ENCODE measurements at places on chromosomes 6 and 20.

- DNase-seq: no peak
These were observed 43.7 kb downstream of the STK35 start for GRCh38 chr20:2145376-2145775.

GRCh38 chr6:52362443-52363227 lies 684 bp downstream of the PAQR8 start:
- DNase-seq: peak; percentile 20

GRCh38 chr20:59485576-59486454 lies 118.5 kb upstream of the PHACTR3 start:
- DNase-seq: no peak

DNA sequence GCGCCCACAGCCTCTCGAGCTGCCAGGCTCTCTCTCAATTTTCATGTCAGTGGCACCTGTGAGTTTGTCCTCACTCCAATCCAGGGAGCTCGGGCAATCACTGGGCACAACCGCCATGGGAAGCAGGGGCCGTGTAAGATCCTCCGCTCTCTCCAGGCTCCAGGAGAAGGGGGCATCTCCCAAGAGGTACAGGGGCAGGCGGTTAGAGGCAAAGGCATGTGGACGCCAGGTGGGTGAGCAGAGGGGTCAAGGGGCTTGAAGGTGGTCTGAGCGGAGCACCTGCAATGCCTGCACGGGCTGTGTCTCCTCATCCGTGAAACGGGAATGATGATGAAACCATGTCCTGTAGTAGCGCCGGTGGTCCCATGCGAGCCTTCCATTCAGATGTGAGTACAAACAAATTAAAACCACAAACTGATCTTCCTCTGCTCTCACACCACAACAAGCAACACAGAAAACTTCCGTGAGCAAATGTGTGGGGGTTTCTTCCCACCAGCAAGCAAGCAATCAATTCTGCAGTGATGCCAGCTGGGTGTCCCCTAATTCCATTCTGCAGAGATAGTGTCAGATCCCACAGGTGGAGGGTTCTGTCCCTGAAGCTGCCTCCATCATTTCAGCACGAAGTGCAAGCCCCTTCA lies 222.5 kb upstream of the PMEPA1 start:
- no peak for DNase-seq

DNA sequence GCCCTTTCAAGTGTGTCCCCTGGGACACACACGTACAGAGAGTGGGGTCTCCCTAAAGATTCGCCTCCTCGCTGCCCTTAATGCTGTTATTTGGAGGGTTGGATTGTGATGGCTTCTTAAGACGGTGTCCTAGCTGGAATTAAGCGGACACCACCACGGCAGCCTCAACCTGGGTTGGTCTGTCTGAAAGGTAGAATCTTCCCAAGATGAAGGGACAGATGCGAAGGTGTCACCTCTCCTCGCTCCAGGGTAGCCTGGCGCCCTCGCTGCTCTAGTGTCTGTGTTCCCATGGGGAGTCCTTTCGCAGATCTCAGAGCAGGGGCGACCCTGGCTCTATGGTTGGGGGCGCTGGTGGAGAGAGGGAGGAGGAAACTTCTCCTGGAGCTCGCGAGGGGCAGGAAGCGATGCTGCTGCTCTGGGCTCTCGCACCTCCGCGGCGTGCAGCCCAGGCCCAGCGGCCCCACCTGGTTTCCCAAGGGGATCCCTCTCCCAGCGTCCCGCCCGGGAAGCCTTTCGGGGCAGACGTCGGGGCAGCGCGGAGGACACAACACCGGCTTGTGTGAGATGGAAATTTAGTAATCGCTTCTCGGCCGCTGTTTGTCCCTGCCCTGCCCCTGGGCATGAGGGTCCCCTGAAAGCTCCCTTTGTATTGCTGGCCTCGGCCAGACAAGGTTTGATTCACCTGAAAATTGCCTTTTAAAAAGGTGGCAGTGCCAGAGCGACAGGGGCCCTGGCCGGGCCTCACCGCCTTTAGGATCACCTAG lies 1.7 kb downstream of the RSPO3 start:
- no peak for DNase-seq

GRCh38 chr20:4725263-4725550 lies 3.5 kb downstream of the PRND start:
- DNase-seq: no peak

DNA sequence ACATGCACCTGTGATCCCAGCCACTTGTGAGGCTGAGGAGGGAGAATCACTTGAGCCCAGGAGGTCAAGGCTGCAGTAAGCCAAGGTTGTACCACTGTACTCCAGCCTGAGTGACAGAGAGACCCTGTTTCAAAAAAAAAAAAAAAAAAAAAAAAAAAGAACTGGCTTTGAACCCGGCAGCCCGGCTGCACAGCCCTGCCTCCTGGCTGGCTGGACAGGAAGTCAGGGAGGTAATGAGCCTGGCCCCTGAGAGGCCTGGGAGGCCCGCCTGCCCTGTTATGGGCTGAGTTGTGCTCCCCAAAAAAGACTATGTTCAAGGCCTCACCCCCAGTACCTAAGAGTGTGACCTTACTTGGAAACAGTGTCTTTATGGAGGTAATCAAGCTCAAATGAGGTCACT lies 65.6 kb downstream of the ABHD12 start:
- no peak for DNase-seq

DNA sequence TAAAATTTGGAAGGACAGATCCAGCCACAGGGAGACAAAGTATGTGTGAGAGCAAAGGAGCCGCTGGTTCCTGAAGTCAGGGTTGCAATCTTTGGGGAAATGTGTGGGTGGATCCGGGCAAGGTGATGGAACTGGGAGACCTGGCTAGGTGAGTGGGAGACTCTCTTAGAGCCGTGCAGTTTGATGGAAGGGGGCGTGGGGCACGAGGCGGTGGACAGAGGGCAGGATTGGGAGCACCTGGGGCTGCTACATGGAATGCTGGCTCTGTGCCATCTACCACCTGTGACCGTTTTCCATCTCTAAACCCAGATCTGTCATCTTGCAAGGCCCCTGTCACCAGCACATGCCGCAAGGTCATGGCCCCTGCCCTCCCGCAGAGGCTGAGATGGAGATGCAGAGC lies 268.4 kb downstream of the SMOC2 start:
- no peak for DNase-seq

- DNase-seq: no peak
These were observed 119.9 kb upstream of the ASCC3 start for GRCh38 chr6:101001012-101001411.

- DNase-seq: no peak
These were observed 25.6 kb downstream of the ARHGAP18 start for GRCh38 chr6:129684323-129684884.

DNA sequence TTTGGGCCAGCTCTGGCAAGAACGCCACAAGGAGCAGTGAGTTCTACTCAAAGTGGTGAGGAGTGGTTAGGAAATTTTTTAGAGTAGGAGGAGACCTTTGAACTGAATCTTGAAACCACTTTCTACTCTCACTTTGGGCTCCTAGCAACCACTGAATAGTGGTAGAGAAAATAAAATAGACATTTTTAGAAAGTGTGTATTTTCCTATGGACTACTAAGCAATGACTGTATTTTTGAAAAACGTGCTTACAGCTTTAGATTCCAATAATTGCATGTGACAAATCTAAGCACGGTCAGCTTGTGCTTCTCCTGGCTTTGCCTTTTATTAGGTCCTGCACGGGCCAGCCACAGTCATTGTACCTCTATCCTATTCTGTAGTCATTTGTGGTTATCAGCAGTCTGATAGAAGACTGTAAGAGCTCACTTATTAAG lies 8.7 kb upstream of the IFNGR1 start:
- DNase-seq: no peak

GRCh38 chr6:45697605-45698004 lies 318.1 kb downstream of the CLIC5 start:
- DNase-seq: no peak
